Omental fat pad (tissue), 4 donors: ENCODE measurements at places on chromosomes 11 and 22. TPM values are rescaled to one million over a fixed set of nuclear protein-coding genes. Genes with fewer than 3 reads are reported as not detected.

PIH1D2 gene
- total RNA-seq = 2.4 TPM

CRYBA4 gene
- not detected for total RNA-seq

OR4S1 gene
- total RNA-seq = not detected

TPP1 gene
- 76.7 TPM for total RNA-seq

SCN2B gene
- total RNA-seq = 0.47 TPM

DNA sequence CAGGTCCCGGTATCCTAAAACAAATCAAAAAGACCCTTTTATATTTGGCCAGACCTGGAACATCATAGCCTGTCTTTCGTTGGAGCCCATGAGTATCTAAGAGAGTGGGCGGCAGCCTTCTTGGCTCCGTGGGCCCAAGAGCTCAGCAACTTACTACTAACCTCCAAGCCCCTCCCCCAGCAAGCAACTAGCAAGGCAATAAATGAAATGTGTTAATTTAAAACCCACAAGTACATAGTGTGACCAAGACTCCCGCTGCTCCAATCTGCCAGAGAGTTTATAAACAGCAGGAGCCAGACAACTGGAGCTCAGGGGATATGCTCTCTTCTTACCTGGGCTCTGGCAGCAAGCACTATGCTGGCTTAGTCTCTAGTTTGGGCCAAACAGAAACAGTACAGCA is 40.8 kb upstream of the CYP2D6 start:
- DNase-seq = no peak

- DNase-seq = no peak
These were observed 13.7 kb upstream of the UCP3 start for GRCh38 chr11:74022546-74022945.

DNA sequence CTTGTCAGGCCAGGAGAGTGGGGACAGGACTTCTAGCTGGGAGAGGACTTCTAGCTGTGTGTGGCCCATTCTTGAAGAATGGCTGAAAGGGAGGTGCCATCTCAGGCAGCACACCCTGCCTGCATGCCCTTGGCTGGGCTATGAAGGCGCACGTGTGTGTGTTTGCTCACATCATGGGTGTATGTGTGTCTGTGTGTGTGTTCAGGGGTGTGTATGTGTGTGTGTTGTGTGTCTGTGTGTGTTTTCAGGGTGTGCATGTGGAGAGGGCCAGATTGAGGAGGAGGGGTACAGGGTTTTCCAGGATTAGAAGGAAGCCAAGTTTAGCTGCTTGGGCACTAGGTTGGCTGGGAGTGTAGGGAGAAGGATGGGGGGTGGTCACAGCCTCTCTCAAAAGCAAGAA is 16.6 kb downstream of the TP53I11 start:
- DNase-seq = no peak

DNA sequence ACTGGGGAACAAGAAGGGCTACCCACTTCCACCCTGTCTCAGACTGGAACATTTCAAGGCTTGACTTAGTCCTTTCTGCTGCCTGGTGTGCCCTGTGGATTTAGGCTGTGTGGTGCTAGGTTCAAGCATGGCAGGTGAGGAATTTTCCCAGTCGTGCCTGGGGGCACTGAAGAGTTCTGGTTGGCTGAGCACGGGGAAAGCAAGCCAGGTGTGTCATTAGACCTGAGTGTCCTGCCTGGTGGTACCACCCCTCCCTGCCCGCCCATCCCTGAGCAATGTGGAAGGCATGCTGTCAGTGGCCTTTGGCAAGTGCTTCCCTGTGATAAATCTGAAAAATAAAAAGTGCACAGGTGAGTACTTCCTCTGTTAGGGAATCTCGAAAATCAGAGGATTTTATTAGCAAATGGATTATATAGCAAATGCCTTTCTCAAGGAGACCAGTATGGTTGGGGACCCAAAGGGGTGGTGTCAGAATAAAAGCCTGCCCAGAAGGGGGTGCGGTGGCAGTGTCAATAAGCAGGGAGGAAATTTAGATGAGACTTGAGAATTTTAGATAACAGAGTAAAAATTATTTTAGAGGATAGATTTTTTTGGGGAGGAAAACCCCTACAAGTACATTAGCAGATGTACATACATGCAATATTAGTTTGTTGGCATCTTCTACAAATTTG is 22.8 kb downstream of the TEAD1 start:
- DNase-seq = no peak

DNA sequence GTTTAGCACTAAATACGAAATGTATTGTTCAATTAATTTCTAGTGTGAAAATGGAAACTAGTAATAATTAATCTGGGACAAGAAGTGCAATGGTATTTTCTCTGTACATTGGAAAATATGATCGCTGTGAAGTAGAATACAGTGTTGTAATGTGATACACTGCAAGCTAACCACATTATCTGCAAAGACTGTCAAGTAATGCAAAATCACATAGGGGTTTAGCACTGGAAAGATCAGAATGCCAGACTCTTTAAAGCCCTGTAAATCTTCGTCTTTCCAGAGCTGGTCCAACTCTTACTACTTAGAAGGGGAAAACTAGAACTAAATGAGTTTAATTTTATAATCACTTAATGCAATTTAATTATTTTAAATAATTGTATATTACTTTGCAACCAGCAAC is 544.5 kb upstream of the ANO3 start:
- no peak for DNase-seq

DNA sequence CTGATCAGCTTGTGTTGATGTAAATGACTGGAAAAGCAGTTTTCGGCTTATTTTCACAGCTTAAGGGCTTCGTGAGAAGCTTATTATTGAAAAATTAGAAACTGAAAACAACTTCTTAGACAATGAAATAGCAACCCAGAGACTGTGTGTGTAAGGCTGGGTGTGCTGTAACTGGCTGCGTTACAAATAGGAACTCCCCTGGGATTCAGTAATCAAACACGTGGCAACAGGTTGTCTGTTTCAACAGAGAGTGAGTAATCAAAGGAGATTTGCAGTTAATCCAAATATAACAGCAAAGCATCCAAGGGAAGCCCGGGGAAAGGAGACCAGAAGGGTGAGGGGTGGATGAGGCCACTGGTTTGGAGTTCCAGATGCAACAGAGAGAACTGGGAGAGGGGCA is 19.2 kb downstream of the NTM start:
- no peak for DNase-seq

GRCh38 chr11:73240190-73240781 is 22.2 kb downstream of the P2RY2 start:
- no peak for DNase-seq

- no peak for DNase-seq
These were observed 23.2 kb downstream of the SMIM38 start for GRCh38 chr11:69178819-69179482.

GRCh38 chr22:42884616-42885375 is 27.7 kb upstream of the ARFGAP3 start:
- DNase-seq = no peak

- no peak for DNase-seq
These were observed 18.1 kb upstream of the BDNF start for GRCh38 chr11:27718346-27718862.

DNA sequence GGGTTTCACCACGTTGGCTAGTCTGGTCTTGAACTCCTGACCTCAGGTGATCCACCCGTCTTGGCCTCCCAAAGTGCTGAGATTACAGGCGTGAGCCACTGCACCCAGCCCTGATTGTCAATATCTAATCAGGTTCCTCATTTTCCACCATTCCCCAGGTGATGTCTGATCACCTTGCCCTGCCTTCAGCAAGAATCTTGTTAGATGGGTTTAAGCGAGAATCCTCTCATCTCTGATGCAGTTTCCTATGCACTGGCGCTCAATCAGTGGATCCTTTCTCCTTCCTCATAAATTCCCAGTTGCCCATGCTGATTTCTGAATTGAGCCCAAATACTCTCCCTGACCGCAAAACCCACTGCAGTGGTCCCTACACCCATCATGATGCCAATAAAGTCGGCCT is 664 bp upstream of the ZC3H7B start:
- DNase-seq = no peak

DNA sequence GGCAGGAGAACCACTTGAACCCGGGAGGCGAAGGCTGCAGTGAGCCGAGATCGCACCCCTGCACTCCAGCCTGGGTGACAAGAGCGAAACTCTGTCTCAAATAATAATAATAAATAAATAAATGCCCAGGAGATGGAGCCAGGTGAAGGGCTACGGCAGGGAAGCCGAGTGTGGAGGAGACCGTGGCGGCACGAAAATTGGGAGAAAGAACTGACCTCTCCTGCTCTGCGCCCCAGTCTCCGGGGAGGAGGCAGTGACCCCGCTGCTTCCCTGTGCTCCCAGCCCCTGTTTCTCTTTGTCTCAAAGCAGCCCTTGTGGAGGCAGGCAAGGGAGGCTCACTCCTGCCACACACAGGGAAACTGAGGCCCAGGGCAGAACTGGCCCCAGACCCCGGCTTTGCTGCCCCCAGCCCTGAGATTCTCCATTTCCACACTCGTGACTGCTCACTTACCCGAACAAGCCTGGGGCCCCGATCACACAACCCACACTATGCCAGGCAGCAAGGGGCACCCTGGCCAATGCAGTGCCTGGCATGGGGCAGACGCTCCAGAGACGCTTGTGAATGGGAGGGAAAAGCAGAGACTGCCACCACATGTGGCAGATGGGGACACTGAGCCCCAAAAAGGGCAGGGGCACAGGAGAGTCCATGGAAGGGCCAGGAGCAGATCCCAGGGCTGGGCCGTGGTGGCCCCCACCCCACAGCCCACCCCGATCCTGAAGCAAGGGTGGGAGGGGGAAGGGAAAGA is 80.4 kb upstream of the PRR5 start:
- no peak for DNase-seq

GRCh38 chr22:45550891-45551290 is 48.2 kb downstream of the FBLN1 start:
- no peak for DNase-seq

DNA sequence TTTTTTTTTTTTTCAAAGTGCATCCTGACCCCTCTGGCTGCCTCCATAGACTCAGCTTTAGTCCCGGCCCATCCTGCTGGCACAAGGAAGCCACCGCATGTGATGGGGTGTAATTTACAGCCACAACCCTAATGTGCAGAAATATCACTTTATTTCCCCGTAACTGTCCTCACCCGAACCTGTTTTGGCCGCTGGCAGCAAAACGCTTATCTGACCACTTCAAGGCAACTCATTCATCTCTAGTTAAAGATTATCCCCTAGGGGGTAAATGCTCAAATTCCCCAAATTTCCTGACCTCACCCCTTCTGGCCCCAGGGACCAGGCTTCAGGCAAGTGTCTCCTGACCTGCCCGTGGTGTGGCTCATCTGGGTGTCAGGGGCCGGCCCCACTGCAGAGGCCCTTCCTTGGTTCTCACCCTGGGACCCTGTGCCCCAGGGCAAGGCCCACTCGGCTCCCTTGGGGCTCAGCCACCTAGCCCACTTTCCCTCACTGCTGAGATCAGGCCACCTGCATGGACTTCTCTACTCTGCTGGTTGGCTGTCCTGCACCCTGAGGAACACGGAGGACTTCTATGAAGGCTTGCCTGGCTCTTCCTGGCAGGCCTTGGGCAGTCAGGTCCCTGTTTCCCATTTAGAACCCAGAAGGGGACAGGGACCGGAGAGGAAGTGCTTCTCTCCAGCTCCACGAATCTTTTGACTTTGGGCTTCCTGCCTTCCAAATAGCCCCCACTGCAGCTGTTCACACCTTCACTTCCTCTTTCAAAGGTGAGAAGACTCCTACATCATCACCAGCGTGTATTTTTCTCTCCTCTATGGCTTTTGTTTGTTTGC is 53.3 kb downstream of the WNT11 start:
- no peak for DNase-seq

DNA sequence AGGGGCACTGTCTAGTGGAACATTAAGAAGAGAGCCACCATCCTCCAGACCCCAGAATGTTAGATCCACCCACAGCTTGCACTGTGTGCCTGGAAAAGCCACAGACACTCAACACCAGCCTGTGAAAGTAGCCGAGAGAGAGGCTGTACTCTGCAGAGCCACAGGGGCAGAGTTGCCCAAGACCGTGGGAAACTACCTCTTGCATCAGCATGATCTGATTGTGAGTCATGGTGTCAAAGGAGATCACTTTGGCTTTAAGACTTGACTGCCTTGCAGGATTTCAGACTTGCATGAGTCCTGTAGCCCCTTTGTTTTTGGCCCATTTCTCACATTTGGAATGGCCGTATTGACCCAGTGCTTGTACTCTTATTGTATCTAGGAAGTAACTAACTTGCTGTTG is 115.9 kb upstream of the CCDC179 start:
- no peak for DNase-seq

DNA sequence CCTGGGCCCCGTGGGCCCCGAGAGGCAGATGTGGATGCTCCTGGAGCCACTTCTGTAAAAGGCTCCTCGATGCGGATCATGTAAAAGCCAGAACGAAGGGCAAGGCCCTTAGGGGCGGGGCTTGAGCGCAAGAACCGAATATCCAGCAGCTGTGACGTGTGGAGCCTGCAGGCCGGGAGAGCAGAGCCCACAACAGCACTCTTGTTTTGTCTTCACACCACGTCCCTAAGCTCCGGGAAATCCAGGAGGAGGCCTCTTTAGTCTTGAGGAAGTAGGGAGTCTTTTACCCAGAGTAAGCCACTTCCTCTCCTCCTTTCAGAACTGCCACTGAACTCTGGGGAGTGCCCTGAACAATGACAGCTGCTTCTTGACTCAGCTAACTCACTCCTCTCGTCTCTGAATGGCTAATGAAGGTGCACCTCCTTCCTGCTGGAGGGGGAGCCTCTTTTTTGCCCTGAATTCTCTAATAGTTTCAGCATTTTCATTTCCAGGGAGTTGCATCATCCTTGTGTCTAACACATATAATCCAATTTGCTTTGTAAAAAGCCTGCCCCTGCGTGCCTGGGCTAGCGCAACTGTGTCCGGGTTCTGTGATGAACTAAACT is 12.5 kb downstream of the L3MBTL2 start:
- DNase-seq = peak; percentile 38

DNA sequence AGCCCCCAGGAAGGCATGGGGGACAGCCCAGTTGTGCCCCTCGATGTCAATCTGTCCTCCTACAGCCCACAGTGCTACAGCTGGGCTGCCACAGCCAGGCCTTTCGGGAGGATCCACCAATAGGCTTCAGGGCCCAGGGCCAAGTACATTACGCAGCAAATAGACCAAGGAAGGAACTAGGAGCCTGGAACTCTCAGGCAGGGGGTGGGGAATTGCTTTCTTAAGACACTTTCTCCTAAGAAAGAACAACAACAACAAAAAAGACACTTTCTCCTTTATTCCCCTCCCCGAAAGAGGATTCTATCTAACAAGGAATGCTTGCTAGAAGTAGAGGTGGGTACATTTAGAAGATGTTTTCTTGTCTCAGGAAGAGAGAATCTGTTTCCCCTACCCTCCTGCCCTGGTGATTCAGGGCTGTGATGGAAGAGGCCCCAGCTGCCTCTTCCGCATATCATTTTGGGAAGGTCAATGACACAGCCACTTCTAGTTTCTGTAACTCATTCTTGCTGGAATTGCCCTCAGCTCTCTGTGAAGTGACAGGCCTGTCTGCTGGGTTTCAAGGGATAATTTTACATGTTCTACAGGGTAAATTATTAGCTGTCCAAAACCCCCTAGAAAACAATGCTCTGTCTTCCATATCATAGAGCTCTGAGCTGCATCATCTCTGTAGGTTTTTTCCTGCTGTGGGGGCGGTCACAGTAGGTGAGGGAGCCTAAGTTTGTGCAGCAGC is 6.0 kb upstream of the MALAT1 start:
- DNase-seq = peak; percentile 65
